ENCODE measurements at places on chromosomes 5 and 9.

DNA sequence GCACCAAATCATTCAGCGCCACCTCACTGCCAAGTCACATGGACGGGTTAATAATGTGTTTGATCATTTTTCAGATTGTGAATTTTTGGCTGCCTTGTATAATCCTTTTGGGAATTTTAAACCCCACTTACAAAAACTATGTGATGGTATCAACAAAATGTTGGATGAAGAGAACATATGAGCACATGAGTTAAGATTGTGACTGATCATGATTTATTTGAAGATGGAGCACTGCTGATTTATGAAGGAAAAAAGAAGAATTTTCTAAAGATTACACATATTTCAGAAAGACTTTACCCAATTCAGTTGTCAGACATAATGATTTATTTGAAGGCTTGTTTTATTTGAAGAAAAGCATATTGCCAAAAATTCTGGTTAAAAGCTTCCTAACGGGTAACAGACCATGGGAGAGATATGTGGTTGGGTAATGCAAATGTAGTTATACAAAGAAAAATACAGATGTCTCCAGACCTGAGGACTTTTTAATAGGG lies 37.4 kb downstream of the TNFAIP8 start:
- no peak for DNase-seq

DNA sequence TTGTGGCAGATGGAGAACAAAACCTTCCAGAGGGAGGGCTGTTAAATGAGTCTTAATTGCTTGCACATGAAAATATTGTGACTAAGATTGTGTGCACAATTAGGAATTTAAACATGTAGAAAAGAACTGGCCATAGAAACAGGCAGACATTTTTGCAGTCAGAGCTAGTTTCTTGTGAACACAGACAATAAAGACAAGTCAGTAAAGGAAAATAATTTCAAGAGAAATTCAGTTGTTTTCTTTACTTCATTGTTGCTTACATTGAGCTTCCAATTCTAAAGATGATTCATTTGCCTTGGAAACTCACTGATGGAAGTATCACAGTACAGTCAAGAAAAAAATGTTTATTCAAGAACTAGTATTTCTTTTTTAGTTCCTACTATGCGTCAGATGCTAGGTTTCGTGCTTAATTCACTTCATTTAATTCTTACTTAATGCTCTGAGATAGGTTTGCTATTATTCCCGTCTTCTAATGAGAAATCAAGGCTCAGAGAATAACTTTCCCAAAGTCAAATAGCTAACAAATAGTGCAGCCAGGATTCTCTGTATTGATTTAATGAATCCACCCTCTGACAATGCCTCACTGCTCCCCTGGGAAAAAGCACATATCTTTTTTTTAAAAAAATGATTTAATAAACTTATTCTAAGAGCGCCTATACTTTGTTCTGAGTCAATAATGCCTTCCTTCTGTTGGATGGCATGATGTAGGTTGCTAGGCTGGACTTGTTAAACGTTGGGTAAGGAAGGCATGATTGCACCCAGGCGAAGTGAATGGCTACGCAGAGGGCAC lies 581.4 kb downstream of the RAB3C start:
- DNase-seq: no peak

DNA sequence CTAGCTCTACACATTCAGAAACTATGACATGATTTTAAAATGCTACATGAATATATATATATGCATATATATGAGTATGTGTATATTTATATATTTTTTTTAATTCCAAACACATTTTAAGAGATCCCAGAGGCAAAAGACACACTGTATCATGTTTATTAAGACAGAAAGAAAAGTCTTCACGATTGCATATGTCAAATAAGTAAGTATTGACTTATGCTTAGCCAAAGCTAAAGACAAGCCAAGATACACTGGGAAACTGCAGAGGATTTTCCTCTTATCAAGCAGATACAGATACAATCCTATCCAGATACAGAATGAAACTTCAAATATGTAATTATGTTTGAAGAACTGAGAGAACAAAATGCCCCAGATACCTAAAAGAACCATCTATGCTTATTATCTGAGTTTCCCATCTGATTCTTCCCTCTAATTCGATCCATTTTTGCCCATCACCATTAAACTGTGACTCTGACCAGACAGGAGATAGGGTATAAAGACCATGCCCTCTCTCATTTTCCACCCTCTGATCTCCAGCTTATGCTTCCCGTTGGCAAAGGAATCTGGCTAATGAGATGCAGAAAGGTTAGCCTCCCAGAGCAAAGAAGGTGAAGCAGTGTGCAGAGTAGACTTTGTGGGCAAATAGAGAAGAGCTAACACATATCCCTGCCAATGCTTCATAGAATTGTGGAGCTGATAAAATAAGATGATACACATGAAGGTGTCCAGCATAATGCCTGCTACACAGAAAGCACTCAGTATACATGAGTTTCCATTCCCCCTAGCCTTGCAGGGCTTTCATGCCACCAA lies 131.0 kb upstream of the TARS1 start:
- DNase-seq: no peak

DNA sequence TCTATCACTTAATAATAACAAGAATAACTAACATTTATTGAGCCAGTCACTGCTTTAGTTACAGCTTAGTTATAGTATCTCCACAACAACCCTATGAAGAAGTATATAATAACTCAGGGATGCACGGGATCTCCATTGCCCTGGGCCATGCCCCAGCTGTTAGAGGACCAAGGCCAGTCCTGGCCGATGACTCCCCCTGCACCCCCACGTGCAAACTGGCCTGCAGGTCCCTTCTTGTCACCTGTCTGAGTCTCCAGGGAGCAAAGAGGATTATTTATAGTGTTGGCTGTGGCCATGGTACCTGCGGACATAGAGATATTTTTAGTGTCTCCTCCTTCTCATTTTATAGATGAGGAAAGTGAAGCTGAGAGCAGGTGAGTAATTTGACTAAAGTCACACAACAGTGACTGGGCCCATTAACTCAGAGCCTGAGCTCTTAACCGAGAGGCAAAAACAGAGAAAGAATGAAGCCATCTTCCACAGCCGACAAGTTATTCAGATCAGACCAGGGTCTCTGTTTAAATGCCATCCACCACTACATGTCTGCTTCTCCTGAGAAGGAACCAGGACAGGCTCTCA lies 94.4 kb downstream of the TMEM215 start:
- no peak for DNase-seq

DNA sequence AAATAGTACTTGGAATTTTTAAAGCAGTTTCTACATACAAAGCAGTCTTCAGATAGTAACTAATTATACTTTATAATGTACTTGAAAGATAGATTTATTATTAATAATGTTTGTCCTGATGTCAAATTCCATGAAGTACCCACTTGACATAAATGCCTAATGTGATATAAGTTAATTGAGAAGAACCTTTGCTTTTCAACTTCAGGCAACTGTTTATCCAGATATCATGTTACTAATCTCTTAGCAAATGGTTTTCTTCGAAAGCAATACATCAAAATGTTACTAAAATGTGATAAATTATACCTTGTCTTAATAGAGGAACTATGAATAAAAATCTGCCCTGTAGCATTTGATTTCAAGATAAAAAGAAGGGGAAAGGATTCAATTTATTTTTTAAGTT lies 146.8 kb upstream of the FBXL17 start:
- no peak for DNase-seq

DNA sequence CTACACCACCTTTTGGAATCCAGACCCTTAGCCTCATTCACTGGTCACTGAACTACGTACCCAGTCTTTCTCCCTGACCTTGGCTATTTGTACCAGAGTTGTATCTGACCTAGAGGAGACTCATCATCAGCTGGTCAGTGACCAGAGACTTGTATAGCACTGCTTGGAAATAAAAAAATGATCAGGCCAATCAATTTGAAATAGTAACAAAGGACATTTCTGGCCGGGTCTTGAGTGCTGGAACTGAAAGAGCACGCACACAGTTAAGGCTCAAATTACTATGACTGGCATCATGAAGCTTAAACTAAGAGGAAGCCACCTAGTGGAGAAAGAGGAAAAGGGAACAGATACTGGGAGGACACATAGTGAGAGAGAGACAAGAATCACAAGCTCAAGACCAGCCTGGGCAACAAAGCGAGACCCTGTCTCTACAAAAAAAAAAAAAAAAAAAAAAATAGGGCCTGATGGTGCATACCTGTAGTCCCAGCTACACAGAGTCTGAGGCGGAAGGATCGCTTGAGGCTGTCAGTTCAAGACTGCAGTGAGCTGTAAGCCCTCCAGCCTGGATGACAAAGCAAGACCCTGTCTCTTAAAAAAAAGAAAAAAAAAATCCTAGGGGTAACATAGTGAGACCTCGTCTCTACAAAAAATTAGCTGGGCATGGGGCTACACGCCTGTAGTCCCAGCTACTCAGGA lies 12.8 kb upstream of the SRP19 start:
- DNase-seq: peak; percentile 51

GRCh38 chr5:4348919-4349318 lies 753.3 kb downstream of the IRX1 start:
- no peak for DNase-seq

GRCh38 chr9:110921705-110922104 lies 116.6 kb downstream of the LPAR1 start:
- no peak for DNase-seq
